ENCODE measurements at places on chromosomes 2 and 18.

GRCh38 chr2:10777111-10777841 is 35.3 kb downstream of the PDIA6 start:
- no peak for DNase-seq

- DNase-seq, result no peak
Measured at GRCh38 chr2:186995092-186995491, 146.1 kb upstream of the ZSWIM2 start.

GRCh38 chr2:220424561-220424960 is 797.1 kb downstream of the SLC4A3 start:
- DNase-seq, result no peak

DNA sequence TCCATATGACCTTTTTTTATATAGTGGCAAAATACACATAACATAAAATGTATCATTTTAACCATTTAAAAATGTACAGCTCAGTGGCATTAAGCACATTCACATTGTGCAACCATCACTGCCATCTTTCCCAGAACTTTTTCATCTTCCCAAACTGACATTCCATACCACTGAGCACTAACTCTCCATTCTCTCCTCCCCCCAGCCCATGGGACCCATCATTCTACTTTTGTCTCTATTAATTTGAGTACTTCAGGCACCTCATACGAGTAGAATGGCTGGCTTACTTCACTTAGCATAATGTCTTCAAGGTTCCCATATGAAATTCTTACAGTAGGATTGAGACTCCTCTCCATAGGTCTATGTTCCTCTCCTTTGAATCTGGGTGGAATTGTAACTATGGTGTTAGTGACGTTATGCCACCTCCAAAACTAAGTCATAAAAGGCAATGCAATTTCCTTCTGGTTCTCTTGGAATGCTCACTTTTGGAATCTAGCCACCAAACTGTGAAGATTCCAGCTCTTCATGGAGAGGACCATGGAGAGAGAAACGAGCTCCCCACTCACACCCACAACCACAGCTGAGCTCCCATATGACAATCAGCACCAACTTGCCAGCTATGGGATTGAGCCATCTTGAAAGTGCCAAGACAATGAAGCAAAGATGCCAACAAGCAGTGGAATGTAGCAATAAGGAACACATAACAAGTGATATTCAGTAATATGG is 9.8 kb upstream of the DNAJC27 start:
- no peak for DNase-seq

GRCh38 chr2:66441581-66442320 is 6.8 kb downstream of the MEIS1 start:
- no peak for DNase-seq

DNA sequence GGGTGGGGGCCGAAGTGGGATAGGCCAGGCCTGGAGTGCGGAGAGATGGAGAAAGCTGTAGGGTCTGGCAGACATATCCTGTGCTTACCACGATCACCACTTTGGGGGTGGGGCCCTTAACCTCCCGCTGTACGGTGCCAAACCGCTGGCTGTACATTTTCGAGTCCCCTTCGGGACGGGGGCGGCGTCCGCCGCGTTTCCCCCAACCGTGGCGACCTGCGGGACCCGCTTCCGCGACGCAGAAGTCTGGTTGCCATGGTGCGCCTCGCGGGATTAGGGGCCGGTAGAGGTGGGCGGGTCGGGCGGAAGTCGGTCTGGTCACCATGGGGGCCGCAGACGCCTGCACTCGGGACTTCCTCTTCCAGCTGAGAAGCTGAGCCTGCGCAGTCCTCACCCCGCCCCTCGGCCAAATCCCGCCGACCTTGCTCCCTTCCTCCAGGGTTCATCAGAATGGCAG is at the start of gene CFAP53:
Gene CFAP53, minus strand, starts transcription at position 248 of the 457 bp plus-strand sequence. Its CDS starts 91 bp downstream, at position 157.
- peak; percentile 93 for DNase-seq

DNA sequence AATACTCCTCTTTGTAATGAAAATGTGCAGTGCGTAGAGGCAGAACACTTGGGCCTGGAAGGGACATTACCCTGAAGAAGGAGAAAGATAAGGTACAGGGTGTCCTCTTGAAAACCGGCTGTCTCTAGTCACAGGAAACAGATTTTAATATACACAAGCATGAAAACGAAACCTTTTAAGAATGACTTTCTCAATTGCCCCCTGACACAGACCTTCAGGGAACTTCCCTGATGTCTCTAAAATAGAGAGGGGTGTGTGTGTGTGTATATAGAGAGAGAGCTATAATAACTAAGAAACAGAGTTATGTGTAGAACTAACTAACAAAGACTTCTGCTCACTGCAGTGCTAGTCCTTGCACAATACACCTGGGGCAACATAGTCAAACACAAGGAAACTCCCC is 780.0 kb downstream of the CNTNAP5 start:
- DNase-seq, result no peak

GRCh38 chr2:104965900-104966299 is 72.0 kb upstream of the MRPS9 start:
- no peak for DNase-seq

GRCh38 chr18:34633368-34633767 is 76.7 kb upstream of the DTNA start:
- DNase-seq, result no peak

- DNase-seq, result no peak
Measured at GRCh38 chr2:172900871-172901270, 165.2 kb downstream of the RAPGEF4 start.

GRCh38 chr2:34787341-34787740 is 1188.2 kb upstream of the FAM98A start:
- no peak for DNase-seq

GRCh38 chr2:1478311-1479305 is 65.3 kb downstream of the TPO start:
- no peak for DNase-seq

DNA sequence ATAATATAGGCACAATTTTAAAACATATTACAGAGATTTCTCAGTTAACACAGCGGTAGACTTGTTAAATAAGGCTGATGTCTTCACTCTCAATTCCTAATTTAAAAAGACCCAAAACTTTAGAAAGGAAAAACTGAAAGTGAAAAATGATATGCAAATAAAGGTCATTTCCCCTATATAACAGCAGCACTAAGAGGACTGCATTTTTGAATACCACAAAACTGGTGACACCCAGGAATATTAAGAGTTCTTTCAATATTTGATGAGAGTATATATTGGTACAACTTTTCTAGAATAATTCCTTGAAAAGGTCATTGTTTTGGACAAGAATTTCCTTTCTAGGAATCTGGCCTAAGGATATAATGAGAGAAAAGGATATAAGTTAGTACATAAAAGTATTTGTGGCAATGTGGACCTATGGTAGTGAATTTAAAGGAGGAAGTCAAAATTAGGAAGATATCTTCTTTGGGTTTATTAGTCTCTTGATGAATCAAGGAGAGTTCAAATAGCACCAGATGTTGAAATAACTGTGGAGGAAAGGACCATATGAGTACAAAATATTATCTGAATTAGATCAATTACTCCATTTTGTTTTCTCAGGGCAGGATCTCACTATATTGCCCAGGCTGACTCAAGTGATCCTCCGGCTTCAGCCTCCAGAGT is 70.3 kb downstream of the TMEM237 start:
- DNase-seq, result no peak

GRCh38 chr2:188870289-188870688 is 103.9 kb upstream of the COL3A1 start:
- no peak for DNase-seq

DNA sequence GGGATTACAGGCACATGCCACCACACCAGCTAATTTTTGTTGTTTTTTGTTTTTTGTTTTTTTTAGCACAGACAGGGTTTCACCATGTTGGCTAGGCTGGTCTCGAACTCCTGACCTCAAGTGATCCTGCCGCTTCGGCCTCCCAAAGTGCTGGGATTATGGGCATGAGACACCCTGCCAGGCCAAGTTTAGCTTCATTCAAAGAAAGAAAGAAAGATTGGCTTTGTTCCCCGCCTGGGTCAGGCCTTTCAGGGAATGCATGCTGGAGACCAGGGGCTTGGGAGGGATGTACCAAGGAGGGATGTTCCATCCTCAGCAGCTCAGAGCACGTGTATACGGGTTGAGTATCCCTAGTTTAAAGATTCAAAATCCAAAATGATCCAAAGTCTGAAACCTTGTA is 283.0 kb downstream of the ALPK2 start:
- no peak for DNase-seq

DNA sequence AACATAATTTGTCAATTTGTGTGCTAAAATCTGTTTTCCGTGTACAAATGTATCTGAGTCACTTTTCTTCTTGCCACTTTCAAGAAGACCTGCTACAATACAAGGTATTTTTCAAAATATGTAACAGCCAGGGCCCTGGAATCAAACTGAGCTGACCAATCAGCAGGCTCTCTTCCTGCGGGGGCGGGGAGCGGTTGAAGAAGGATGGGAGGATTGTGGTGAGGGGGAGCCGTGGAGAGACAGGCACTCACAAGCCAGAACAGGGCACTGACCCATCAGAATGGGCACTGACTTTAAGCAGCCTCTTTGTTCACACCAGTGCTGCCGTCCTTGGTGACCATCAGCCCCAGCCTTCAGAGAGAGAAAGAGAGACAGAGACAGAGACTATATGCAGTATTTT is 40.6 kb upstream of the CCNYL1 start:
- no peak for DNase-seq

GRCh38 chr2:45176390-45176789 is 167.1 kb upstream of the SIX2 start:
- no peak for DNase-seq

DNA sequence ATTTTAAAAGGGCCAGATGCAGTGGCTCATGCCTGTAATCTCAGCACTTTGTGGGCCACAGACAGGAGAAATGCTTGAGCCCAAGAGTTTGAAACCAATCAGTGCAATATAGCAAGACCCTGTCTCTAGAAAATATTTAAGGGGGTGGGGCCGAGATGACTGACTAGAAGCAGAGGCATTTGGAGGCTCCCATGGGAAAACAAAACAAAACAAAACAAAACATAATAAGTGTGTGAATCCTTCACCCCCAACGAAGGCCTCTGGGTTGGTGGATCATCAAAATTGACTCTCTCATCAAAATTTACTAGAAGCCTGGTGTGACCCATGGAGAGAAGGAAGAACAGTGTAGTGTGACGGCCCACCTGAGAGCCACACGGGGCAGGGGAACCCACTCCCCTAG is 560.9 kb downstream of the LRP1B start:
- no peak for DNase-seq

DNA sequence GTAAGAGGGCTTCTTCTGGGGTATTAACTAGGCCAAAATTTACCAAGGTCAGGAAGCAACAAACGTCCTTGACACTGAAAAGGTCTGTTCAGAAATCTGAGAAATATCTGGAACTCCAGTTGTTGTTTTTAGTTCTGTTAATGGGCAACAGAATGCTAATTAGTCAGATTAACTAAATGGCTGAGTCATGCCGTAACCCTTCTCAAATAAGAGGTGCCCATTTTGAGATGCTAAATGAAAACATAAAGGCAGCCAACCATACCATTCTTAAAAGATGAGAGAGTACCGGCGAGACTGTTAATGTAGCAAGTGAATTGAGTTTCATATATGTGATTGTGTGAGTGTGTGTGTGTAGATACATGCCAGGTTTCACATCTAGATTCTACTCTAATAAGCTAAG is 147.9 kb upstream of the GAREM1 start:
- no peak for DNase-seq

- DNase-seq, result no peak
Measured at GRCh38 chr2:151762694-151763093, 28.4 kb upstream of the NEB start.

- DNase-seq, result no peak
Measured at GRCh38 chr18:41022484-41022883, 932.5 kb upstream of the PIK3C3 start.

GRCh38 chr2:46216213-46216612 is 81.0 kb upstream of the EPAS1 start:
- no peak for DNase-seq

DNA sequence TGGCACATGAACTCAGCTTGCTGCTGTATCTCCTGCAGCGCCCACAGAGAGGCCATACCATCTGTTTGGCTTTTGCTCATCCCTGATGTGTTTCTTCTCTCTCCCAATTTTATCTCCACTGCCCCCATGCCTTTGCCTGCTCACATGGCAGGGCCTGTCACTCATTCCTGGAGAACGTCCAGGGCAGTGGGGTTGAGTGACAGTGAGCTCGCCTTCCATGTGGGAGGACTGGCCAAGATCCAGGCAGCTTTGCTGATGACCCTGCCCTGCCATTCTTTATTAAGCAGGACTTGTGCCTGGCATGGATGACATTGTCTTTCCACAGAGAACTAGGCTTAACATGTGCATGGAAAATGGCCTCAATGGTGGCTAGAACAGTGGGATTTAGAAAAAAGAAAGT is 230.5 kb upstream of the THSD7B start:
- DNase-seq, result no peak

DNA sequence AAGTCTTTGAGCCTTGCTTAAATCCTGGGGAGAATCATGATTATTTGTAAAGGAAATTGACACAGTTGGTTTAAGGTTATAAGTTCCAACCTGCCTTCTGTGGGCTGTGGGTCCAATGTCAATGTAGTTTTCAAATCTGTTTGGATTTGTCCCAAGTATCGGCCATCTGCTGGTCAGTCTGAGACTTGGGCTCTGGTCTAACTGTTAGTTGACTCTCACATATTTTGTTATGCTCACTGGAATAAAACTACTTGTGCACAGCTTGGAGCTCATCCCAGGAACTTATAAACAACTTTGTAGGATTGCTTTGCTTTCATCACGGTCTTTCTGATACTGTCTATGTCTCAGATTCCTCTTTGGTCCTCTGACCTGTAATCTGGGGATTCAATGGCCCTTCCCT is 1026.2 kb upstream of the ZEB2 start:
- DNase-seq, result no peak

DNA sequence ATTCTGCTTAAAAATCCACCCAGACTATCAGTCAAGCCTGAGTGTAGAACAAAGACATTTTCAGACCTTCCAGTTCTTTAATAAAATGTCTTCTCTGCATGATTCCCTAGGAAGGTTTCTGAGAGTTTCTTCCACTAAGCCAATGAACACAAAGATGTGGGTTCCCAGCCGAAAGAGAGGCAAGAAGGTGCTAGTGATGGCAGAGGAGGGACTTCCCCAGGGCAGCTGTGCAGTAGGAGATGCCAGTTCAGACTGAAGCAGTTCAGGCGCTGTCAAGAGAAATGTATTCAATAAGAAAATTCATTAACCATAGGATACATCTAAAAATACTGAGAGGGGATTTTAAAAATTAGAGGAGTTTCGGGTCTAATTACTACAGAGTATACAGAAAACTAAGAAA is 83.3 kb downstream of the RND3 start:
- DNase-seq, result no peak

DNA sequence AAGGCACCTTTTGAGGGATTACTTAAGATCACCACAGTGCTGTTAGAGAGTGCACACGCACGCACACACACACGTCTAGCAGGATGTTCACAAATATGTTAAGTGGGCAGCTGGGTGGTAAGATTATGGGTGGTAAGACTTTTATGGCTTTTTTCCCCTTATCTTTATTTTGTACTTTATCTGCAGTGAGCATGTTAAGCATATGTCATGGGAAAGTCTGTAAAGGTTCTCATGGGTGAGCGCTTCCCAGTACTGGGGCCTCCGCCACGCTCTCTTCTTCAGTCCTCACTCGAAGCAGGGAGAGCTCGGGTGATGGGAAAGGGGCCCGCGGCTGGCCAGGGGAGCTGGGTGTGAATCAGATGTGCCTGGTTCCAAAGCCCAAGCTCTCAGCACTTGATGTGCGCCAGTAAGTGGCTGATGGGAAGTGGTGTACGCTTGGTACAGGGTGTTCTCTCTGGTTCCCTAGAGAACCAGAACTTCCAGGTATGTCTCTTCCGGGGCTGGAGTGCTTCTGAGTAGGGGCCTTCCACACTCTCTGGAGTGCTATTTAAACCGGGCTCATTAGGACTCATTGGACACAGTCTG is 83.9 kb upstream of the YWHAQ start:
- no peak for DNase-seq

All from GM19239 (cell line).